ENCODE measurements at places on chromosomes 16 and 17. TPM values are rescaled to one million over a fixed set of nuclear protein-coding genes. Genes with fewer than 3 reads are reported as not detected.

SLC5A11 gene
- total RNA-seq, result not detected

DNA sequence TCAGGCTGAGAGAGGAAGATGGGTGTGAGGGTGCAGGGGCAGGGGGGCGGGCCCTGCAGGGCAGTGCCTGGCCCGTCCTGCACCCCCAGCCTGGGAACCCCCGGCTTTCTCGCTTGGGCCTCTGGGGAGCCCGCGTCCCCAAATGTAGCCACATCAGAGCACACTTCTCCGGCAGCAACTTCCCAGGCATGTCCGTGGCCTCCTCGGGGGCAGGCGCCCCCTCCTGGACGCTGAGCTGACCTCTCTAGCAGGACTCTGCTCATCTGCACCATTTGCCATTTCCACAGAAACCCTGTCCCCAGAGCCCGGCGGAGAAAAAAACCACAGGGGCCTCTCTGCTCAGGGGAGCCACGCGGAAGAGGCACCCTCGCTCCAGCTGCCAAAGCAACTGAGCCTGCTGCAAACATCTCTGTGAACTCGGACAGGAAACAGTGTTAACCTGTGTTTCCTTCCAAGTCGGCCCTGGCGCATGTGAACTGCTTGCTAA lies 63.4 kb downstream of the KLHDC4 start:
- DNase-seq, result no peak

DNA sequence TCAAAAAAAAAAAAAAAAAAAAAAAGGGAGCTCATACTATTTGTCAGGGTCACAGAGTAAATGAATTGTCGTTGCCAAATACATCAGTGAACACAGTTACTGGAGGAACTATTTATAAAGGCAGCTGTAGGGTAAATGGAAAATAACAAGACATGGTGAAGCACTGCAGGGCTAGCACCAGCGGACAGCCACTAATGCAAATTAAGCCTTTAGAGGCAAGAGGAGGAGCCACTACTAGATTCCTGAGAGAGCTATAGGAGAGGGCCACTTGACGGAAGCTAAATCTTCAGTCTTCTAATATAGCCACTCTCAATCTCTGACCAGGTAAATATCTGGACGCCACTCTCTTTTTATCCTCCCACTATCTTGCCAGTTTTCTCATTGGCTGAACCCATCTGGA lies 801.2 kb upstream of the GOT2 start:
- no peak for DNase-seq

- no peak for DNase-seq
Observed at GRCh38 chr16:57190136-57190535, 4.0 kb downstream of the RSPRY1 start.

- DNase-seq, result no peak
Observed at GRCh38 chr17:81026266-81027036, 8.5 kb upstream of the BAIAP2 start.

- no peak for DNase-seq
Observed at GRCh38 chr17:79086609-79087427, 12.2 kb downstream of the ENGASE start.

SLFN12 gene
- total RNA-seq, result 34.8 TPM

All from LHCN-M2 (cell line).